Tongue (tissue), 3 donors: ENCODE measurements at places on chromosomes 12 and 14. TPM values are rescaled to one million over a fixed set of nuclear protein-coding genes. Genes with fewer than 3 reads are reported as not detected.
A peak's percentile ranks its signal among the peaks of the same experiment; 100 is the strongest.

DNA sequence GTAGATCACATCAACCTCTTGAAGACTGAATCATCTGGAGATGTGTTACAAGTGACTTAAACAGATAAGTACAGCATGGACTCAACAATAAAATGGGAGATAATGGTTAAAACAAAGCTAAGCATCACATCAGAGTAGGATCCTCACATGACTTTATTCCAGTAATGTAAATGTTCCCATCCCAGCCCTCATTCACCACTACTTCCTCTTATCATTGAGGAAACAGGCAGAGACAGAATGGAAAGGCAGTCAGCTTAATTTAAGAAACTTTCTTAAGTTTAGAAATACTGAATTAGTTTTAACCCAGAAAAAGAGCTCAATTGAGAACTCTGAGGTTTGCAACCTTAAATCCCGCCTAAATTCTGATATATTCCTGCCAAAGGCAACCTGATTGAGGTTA is 1.2 kb upstream of the ALG10 start:
- DNase-seq = peak; percentile 3

- DNase-seq = peak; percentile 91
Observed at GRCh38 chr12:6285063-6285477, 25.4 kb upstream of the PLEKHG6 start.

The CCDC184 gene
- 1.2 TPM for total RNA-seq

DNA sequence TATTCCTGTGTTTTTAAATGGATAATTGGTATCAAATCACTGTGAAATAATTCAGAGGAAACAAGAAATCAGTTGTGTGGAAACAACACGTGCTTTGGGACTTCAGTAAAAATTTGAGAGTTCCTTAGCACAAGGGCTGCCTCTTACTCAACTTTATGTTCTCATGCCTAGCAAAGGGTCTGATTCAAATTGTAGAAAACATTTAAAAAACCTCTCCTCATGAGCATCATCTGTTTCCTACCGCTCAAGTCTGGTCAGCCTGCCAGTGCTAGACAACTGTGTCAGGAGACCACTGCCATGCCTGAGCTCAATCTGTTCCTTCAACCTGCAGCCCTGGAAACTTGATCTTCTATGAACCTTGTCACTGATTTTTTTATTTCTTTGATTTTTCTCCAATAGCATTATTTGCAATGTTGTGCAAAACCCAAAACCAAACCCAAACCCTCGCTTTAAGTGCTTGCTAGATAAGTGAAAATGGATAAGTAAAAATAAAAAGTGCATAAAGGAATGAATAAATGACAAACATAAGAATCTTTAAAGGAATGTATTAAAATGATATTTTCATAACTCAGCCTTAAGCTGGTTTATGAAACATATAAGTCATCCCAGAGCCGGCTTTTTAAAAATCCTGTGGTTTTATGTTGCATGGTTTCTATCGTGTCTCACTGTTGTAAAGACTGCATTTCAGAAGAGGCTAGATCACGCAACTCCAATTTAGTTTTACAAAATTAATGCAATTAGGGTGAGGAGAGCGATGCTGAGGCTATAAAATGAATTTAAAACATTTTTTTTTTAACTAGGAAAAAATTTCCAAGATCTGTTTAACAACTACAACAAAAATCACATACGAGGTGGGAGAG is 361.2 kb upstream of the PDE3A start:
- DNase-seq = no peak

GRCh38 chr12:6279631-6280030 is 30.9 kb upstream of the PLEKHG6 start:
- DNase-seq = no peak

DNA sequence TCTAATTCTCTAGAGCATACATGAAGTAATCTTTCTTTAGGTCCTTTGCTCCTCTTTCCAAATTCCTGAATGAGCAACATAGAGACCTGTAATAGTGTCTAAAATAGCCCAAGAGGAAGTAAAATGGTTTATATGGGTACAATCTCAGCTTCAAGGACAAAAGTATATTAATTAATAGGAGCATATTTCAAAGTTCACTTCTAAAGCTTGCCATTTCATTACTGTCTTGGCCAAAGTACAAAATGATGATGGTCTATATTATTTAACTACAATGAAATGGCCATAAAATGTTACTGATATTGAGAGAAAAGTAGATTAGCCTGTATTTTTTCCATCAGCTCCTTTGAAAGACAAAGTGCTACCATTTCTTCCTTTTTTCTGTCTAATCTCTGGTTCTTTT is 410.4 kb upstream of the NOVA1 start:
- no peak for DNase-seq

GRCh38 chr14:63147018-63147417 is 57.2 kb upstream of the RHOJ start:
- DNase-seq = no peak

DNA sequence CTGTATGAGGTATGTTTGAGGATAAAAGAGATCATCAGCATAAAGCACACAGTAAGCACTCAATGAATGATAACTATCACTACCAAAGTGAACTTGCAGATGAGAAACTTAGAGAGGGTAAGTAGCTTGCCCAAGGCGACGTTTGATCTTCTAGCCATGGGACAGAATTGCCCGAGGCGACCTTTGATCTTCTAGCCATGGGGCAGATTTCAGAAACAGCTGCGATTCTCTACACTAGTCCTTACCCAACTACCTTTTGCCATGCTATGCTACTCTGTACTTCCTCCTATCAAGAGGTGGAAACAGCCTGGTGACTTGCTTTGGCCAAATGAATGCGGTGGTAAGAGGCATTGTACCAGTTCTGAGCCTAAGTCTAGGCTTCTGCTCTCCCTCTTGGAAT is 23.7 kb upstream of the NT5DC3 start:
- no peak for DNase-seq

DNA sequence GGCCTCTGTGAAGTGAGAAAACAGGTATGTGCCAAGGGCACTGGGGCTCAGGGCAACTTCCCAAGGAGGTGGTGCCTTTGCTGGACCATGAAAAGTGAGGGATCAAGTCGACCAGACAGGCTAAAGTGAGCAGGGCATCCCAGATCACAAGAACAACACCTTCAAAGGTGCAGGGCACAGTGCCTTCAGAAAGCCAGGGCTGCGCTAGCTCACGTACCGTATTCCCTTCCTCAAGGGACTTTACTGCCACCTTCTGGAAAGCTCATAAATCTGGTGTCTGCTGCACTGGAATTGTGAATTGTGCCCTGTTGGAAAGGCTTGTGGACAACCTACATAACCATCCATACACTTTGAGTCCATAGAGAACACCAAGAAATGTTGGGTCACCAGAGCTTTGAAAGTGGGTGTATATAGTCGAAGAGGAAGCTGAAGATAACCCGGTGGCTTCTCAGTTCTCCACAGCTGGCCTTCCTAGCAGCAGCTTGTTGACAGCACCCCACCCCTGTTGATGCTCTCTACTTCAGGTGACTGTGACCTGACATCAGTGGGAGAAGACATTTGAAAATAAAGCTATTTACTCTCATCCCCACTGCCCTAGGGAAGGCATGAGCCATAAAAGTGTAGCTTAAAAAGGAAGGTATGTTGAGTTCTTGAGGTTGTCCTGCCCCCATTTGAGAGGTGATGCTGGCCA is 24.5 kb downstream of the FIGNL2 start:
- peak; percentile 71 for DNase-seq

- peak; percentile 88 for DNase-seq
Observed at GRCh38 chr14:53509276-53510244, 356.4 kb upstream of the DDHD1 start.

DNA sequence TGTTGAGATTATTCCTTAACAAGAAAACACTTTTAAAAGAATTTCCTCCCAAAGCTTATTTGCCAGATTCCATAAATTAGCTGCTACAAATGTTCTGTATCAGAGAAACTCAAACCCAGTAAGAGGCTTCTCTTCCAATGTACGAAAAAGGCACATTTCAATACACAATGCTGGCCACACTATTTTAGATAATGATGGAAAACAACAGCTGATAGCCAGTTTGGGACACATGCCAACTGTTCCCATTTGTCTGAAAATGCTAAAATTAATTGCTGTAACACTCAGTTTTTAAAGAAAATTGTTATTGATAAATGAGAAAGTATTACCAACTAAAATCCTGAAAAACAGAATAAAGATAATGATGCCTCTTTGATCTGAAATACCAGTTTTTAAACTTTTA is 4.4 kb downstream of the CFL2 start:
- DNase-seq = peak; percentile 85

DNA sequence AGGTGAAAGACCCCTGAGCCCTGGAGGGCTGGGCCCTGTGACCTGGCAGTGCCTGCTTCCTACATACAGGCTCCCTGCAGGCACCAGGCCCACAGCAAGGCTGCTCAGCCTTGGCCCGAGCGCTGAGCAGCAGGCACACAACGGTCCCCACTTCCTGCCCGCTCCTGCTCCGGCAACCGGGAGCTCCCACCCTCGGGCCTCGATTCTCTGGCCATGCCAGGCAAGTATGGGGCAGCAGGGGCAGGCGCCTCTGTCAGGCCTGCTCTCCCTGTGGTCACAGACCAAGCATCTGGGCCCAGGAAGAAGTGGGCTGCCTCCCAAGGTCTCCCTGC is 30.6 kb upstream of the NUDT14 start:
- DNase-seq = no peak

The CIROP gene
- not detected for total RNA-seq

- DNase-seq = no peak
Observed at GRCh38 chr12:40801861-40802260, 109.6 kb downstream of the CNTN1 start.

DNA sequence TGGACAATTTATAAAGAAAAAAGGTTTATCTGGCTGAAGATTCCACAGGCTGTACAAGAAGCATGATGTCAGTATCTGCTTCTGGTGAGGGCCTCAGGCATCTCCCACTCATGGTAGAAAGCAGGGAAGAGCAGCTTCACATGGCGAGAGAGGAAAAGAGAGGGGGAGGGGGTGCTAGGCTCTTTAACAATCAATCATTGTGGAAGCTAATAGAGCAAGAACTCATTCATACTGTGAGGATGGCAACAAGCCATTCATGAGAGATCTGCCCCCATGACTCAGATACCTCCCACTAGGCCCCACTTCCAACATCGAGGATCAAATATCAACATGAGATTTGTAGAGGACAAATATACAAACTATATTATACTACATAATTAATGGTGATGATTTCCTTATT is 361.9 kb upstream of the FAR2 start:
- no peak for DNase-seq

The KLHDC1 gene
- 10.9 TPM for total RNA-seq

The CKAP4 gene
- total RNA-seq = 72.4 TPM

The HOXC4 gene
- 0.21 TPM for total RNA-seq

The STYK1 gene
- 1.7 TPM for total RNA-seq

- no peak for DNase-seq
Observed at GRCh38 chr14:79906994-79907393, 304.3 kb downstream of the DIO2 start.

GRCh38 chr12:107774349-107775029 is at the start of gene ASCL4:
ASCL4 (plus strand) TSS chr12:107774704; CDS start chr12:107775219, 515 bp downstream.
- DNase-seq = no peak

- no peak for DNase-seq
Observed at GRCh38 chr12:78085542-78086182, 255.0 kb downstream of the NAV3 start.

- DNase-seq = peak; percentile 76
Observed at GRCh38 chr14:67241411-67242167, at the start of gene PALS1. PALS1 (plus strand) TSS chr14:67241435; CDS start chr14:67279171, 37,736 bp downstream.

The PRKD1 gene
- 19.2 TPM for total RNA-seq

The NUAK1 gene
- total RNA-seq = 31.5 TPM

GRCh38 chr14:58216544-58216943 is 16.6 kb downstream of the ACTR10 start:
- DNase-seq = no peak

DNA sequence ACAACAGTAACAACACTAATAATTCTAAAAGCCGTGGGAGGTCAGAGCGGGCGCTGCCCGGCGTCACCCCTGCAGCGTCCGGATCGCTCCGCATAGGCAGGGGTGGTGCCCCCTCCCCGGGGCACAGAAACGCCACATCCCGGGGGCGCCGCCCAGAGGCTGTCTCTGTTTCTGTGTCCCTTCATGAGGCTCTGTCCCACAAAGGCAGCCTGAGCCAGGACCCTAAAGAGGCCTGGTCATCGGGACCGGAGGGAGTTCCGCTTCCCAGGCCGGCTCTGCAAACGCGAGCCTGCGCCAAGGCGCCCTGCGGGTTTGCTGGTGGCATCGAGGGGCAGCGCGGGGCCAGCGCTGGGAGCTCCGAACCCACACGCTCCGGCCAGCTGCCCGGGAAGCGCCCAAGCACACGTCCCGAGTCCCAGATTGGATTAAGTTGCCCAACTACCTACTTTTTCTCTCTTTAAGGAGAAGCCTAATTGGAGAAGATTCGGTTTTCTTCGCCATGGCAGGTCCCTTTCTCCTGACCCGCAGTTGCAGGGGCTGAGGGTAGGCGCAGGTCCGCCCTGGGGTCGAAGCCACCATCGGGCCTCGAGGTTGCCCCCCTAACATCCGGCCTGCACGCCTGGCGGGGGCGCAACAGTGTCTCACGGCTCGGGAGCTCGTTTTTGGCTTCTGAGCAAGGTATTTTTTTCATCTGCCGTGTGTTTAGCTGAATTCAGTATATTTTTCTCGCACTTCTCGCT is 421.7 kb downstream of the VRK1 start:
- peak; percentile 16 for DNase-seq

GRCh38 chr14:55930016-55930784 is 188.0 kb upstream of the PELI2 start:
- DNase-seq = no peak

The PELI2 gene
- 13.2 TPM for total RNA-seq

GRCh38 chr12:121794534-121795033 is 1.1 kb upstream of the RHOF start:
- DNase-seq = no peak

DNA sequence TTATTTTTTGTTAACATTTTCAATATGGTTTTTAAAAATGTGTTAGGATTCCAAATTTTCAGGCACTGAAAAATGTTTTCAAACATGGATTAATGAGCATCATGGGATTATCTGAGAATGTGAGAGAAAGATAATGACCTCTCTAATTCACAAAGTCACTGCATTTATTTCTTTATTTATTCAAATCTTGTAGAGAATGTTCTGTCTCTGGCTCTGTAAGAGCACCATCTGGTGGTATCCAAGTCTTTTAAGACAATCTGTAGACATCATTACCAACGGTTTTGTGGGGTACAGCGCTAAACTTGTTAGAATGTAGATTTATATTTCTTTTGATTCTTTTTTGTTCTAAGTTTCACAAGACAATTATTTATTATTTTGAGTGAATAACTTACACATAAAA is 956.0 kb upstream of the NOVA1 start:
- DNase-seq = peak; percentile 24

GRCh38 chr14:38201137-38201828 is 6.4 kb upstream of the SSTR1 start:
- DNase-seq = no peak

DNA sequence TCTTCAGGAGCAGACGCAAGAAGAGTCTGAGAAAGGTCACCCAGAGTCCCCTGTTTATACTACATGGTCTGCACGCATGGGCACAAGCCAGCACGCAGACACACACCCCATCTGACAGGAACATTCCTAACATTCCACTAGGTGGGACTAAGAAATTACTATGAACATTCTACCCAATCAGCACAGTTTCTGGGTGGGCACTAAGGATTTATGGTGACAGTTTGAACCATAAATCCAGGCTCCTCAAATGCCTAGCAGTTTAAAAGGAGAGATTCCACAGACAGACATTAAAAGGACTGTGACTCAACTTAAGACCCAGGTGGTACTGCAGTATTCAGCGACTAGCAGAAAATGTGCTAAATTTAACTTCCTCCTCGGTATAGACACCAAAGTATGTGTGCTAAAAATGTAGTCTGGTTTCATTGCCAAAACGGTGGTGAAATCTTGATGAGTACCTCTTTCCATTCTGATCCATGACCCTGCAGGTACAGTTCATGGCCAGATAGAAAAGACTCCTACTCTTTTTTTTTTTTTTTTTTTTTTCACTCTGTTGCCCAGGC is 16.2 kb downstream of the ABHD4 start:
- peak; percentile 58 for DNase-seq

GRCh38 chr14:69719501-69719951 is 47.4 kb upstream of the SRSF5 start:
- DNase-seq = peak; percentile 67
